ENCODE measurements at places on chromosomes 6 and 20.

GRCh38 chr6:8608737-8609136 is 173.4 kb upstream of the SLC35B3 start:
- DNase-seq, result no peak

- no peak for DNase-seq
These were observed 71.7 kb downstream of the ATP9A start for GRCh38 chr20:51696304-51697071.

- DNase-seq, result no peak
These were observed 20.0 kb downstream of the ZNF341 start for GRCh38 chr20:33751775-33752174.

GRCh38 chr6:161496941-161497340 is 223.1 kb upstream of the AGPAT4 start:
- no peak for DNase-seq

DNA sequence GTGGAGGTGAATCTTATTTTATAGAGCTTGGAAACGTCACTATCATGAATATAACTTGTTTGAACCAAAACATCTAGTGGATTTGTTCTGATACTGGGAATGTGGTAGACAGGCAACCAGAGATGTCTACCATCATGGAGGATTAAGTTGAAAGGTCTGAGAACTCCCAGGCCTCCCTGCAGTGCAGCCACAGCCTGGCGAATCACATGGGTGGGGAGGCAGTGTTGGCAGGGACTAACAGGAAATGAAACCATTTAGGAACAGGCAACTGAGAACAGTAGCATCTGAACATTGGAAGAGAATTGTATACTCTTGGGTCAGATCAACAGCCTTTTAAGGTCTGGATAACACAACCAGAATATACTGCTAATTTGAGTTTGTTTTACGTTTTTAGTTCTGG is 22.3 kb upstream of the CEP162 start:
- no peak for DNase-seq

- DNase-seq, result peak; percentile 88
These were observed 20.5 kb downstream of the SNAI1 start for GRCh38 chr20:50003253-50003656.

- DNase-seq, result no peak
These were observed 39.9 kb upstream of the TAB2 start for GRCh38 chr6:149277621-149278020.

DNA sequence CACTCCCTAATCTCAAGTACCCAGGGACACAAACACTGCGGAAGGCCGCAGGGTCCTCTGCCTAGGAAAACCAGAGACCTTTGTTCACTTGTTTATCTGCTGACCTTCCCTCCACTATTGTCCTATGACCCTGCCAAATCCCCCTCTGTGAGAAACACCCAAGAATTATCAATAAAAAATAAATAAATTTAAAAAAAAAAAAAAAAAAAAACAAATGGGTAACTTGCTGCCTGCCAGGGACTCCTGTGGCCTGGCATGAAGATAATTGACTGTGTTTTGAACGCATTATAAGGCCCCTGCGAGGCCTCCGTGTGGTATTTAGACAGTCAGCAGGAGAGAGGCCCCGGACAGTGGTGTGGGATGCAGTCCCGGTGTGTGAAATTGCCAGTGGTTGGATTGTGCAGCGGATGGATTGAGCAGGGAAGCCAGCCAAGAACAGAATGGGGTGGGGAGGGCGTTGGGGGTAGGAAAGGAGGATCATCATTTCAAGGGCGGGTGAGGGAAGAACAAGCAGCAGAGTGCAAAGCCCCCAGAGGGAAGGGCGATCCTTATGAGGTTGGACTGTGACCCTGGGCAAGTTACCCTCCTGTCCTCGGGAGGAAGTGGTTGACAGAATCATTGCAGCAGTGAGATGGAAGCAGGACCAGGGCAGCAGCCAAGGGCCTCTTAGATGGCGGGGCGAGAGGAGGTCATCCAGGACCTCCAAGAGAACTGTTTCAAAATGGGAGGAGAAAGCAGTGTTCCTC is 43.3 kb downstream of the PPARD start:
- peak; percentile 29 for DNase-seq

DNA sequence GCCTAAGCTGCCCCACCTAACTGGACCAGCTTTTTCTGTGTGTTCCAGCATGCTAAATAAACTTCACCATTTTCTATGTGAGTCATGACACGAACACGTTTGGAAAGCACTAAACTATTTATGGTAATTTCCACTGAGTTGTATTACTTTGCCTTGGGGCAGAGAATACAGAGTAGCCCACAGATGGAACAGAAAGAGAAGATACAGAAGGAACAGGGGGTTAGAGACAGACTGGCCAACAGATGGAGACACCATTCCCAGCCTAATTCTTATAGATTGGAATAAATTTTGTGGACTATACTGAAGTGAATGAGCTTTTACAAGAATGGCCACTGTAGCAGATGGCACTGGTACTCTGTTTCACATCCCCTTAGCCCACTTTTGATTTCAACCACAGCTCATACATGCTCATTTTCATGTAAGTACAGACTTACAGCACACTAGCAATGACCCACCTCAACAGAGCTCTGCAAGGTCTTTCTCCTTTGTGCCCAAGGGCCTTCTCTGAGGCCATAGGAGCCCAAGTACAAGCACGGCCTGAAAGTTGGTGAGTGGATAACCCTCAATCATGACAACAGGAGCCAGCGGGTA is 13.1 kb upstream of the NT5DC1 start:
- DNase-seq, result no peak

DNA sequence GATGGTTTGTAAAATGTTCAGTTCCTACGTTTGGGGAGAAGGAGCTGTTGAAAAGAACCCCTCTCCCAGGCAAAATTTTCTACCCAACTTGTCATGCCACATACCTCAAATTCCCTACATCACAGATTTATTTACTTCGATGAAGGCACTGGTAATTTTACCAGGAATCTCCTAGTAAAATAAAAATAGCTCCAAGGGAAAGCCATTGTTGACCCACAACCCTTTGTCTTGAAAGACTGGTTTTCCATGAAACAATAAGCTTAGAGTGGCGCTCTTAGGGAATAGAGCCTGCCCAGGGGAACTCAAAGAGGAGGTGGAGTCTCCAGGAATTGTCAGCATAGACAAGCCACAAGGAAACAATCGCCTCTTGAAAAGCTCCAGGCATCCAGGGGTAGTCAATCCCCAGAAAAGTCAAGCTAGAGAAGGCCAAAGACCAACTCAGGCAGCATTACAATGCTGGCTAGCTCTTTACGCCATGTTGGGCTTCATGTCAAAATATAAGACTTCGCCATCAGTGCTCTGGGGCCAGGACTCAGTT is 99.2 kb upstream of the RREB1 start:
- DNase-seq, result no peak

DNA sequence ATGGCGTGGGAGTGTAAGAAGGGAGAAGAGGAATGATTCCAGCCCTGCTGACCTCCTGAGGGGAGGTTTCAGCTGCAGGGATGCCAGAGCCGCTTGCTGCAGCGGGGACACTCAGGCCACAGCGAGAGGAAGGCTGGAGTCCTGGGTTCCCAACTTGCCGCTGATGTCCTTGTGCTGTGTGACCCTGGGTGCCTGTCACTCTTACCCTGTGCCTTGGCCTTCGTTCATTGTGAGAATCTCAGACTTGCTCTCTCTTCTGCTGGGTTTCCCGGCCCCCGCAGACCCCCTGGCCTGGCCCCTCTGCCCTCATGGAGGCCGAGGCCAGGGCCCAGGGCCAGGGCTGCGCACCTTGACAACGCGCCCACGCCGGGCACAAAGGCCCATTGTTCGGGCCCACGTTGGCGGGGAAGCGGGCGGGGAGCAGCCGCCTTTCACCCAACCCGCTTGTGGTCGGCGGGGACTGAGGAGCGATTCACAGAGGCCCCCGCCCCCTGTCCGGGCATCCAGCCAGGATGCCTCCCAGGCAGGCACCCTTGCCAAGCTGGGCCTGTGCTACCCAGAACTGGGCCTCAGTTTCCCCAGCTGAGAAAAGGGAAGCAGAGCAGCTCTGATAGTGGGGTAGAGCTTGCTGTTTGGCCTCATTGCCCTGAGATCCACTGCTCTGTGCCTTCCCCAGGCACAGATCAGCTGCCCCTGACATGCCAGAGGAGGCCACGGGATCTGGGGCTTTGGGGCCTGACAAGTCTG is 52.4 kb downstream of the CEBPB start:
- no peak for DNase-seq

Data from fibroblast of skin of left quadriceps (primary cell).